ENCODE measurements at places on chromosomes 12 and 14.
A peak's percentile ranks its signal among the peaks of the same experiment; 100 is the strongest.

- DNase-seq, result no peak
These were observed 43.1 kb upstream of the DLK1 start for GRCh38 chr14:100683578-100683977.

- DNase-seq, result no peak
These were observed 1.6 kb downstream of the TSSK4 start for GRCh38 chr14:24207104-24207551.

DNA sequence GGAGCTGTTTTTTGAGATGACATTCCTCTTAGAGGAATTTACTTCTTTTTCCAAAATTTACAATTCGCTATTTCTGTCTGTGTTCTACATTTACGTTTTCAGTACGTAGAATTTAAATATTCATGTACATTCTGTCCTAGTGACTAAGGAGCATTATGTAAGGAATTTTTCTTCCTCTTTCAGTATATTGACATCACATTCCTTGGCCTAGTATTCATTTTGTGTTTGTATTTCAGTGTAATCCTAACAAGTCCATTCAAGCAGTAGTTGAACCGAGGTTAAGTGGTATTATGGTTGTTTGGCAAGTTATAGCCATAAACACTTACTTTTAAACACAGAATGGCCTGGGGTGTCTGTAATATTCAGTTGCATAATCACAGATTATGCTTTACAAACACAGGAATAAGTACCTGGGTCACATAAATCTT is 465.2 kb downstream of the PCNX1 start:
- no peak for DNase-seq

- peak; percentile 7 for DNase-seq
These were observed 74.5 kb downstream of the KCNK10 start for GRCh38 chr14:88248606-88249005.

DNA sequence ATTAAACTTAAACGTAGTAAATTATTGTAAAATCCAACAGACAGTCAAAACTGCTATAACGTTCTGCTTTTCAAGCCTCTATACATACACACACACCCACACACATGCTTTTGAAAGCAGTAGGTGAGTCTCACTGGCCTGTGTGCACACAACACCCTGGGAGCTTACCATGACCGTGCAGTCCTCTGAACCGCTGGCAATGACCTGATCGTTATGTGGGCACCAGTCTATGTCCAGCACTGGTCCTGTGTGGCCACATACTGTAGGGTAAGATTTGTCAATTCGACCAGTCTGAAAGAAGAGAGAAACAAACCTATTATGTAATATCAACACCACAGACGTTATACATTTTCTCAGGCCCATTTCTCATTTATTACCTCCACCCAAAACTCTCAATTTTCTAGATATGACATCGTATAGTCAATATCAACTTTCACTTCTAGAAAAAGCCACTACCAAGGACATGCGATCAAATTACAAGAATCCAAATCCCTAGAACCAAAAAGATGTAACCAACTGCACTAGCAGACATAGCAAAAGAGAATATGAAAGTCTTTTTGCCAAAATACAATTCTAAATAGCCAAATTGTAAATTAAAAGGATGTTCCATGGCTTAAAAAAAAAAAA is 44.5 kb upstream of the SELPLG start:
- DNase-seq, result no peak
